ENCODE measurements at places on chromosomes 12 and 14. TPM values are rescaled to one million over a fixed set of nuclear protein-coding genes. Genes with fewer than 3 reads are reported as not detected.

GRCh38 chr12:65765436-65765813 is 58.9 kb upstream of the HMGA2 start:
- DNase-seq: no peak

- no peak for DNase-seq
Measured at GRCh38 chr14:70359076-70359424, 433 bp downstream of the COX16 start.

DNA sequence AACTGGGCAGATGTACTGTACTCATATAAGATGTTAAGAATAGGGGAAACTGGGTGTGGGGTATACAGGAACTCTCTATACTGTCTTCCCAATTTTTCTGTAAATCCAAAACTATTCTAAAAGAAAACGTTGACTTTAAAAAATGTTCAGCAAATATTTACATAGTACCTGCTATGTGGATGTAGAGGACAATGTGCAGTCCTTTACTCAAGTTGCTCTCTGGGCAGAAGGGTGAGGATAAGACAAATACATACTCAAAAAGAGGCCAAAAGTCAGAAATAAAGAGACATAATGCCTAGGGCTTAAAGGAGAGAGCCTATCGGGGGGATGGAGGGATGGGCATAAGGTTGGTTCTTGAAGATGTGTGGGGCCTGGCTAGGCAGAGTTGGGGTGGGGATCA is 44.7 kb downstream of the PPP1R36 start:
- DNase-seq: no peak

GRCh38 chr12:116431677-116432300 is 127.4 kb upstream of the MAP1LC3B2 start:
- no peak for DNase-seq

The INTS13 gene
- 14.7 TPM for total RNA-seq

The ANGEL1 gene
- 19.9 TPM for total RNA-seq

GRCh38 chr12:58069268-58069963 is 128.0 kb downstream of the ATP23 start:
- DNase-seq: no peak

The OLR1 gene
- total RNA-seq: 0.60 TPM

Data from right cardiac atrium (tissue), 5 donors.